CD4-positive, alpha-beta T cell treated with Interleukin-4 for 4 hours (primary cell): ENCODE measurements at places on chromosomes 13 and 19.

DNA sequence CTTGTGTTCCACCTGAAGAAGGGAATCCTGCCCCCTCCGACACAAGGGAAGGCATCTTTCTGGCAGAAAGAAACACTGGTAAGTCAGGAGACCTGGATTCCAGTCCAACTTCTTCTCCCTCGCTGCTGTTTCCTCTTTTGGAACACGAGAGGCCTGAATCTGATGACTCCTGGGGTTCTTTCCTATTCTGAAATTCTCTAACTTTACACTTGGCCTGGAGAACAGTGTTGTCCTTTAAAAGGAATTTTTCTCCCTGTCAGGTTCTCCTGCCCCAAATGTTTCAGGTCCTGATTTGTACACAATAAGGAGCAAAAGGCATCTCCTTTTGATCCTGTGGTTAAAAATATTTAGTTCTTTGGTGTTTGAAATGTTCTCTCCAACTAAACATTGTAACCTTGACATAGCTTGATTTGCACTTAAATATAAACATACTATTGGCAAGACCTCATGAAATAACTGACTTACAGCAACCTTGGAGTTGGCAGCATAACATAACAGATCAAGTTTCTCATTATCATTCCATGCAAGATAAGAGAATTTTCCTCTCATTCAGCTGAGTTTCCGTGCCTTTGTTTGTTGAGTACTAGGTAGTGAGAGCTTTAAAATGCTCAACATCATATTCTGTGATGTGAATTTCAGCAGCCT is 244.8 kb downstream of the COG6 start:
- no peak for DNase-seq

DNA sequence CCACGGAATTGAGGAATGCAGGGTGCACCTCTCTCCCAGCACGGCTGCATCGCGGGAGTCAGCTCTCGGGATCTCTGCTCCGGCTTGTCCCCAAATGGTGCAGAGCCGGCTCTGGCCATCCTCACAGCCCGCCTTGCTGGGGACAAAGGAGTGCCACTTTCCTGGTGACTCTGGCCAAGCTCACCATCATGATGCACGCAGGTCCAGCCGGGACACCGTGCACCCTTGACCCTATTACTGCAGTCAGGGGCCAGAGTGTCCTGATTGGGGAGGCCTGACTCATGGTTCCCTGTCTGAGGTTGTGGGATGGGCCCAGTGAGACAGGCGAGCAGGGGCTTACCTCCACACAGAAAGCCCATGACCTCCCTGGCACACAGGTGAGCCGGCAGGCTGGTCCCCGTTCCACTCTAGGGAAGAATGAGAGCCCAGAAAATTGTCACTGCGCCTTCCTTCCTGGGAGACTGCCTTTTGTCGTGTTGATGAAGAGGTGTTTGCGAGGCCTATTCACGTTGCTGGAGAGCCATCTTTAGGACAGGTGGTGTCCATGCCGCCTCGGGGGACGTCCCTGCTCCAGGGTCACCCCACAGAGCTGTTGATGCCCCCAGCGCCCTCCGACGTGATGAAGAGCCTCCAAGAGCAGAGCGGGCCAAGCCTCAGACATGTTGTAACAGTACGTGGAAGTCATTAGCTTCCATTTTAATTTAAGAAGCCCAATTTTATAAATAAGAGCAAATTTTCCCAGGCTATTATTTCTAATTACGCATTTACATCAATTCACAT is 18.5 kb upstream of the VSTM2B start:
- DNase-seq: no peak

DNA sequence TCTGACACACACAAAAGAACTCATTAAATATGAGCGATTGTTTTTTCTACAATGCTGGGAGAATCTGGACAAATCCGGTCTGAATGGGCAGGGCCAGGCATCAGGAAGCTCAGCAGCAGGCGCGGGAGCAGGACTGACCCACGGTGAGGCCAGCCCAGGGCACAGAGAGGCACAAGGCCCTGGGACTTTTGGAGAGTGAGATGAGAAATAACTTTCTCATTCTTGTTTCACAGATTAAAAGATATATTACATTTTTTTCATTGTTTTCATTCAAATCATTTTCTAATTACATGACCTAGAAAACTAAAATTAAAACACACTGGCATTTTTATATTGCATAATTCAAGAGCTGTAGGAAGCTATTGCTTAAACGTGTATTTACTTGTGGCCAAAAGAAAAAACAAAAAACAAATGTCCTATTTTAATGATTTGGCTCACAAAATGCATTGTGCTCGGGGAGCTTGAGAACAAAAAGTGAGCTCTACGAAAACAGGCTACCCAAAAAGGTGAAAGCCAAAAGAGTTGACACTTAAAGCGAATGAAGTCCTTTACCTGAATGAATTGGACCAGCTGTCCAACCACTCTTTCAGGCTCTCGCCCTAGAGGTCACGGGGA is 133.1 kb downstream of the TNFRSF19 start:
- no peak for DNase-seq

DNA sequence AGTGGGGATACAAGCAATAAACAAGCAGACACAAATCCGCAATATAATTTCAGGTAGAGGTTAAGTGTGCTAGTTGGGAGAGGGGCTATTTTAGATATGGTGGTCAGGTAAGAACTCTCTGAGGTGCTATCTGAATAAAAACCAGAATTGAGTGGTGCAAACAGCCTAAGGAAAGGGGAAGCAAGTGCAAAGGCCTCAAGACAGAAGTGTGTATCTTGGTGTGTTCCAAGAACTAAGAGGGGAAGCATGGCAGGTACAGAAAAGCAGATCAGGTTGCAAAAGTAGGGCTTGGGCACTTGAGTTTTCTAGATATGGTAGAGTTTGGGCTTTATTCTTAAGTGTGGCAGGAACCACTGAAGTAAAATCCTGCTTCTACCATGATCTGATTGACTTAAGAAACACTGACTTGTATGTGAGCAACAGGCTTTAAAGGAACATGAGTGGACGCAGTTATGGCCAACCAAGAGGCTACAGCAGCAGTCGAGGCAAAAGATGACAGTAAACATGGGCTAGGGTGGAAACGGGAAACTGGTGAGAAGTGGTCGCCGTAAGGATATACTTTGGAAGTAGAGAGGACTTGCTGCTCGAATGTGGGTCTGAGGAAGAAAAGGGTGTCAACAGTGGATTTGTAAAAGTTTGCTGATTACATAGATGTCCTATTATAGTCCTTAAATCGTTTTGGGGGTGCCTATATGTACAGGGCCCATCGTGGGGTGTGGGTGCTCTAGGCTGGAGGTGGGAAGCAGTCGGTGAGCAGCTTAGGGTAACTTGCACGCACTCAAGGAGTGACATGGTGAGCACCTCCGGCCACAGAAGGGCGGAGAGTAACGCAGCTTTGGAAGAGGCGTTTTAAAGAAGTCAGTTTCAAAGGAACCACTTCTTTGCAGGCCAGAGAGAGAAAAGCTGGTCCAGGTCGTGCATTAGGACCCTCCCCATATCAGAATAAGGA is 677 bp downstream of the TGDS start:
- DNase-seq: peak; percentile 20

GRCh38 chr13:80989747-80990146 is 648.8 kb upstream of the SPRY2 start:
- DNase-seq: no peak

- no peak for DNase-seq
Observed at GRCh38 chr19:18500376-18500775, 21.5 kb downstream of the ELL start.

- DNase-seq: no peak
Observed at GRCh38 chr19:38714354-38714778, 29.9 kb downstream of the CAPN12 start.

- DNase-seq: no peak
Observed at GRCh38 chr19:29562299-29563297, 36.8 kb downstream of the VSTM2B start.

DNA sequence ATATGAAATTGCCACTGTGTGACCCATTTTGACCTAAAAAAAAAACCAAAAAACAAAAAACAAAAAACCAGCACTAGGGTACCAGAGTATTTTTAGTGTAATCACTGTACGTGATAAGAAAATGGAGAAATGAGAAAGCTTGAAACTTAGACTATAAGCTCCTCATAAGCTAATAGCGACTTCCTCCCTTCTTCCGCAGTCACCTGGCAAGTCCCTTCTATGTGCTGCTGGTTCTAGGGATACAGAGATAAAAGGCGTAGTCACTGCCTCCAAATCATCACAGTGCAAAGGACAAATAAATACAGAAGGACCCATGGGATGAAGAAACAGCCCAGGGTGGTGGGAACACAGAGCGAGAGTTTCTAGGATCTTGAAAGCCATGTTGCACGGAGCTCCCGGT is 190.3 kb downstream of the TM9SF2 start:
- DNase-seq: no peak

DNA sequence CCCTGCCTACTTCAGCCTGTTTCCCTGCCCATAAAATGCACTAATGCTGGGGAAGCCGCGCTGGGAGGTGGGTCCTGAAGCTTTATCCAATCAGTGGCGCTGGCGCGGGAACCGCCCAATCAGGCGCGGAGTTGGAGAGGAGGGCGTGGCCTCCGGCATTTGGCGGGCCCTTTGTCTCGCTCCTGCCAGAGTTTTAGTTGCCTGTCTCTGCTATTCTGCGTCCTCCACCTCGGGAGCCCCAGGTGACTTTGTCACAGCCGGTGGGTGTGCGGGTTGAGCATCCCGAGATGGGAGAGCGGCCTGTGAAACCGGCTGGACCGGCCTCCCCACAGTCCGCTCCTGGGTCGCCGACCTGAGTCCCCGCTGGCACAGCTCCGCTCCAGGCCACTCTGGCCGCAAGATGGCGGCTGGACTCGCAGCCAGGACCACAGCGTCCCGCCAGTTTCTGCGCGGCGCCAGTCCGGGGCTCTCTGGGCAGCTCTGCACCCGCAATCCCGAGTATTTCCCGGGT is 30.7 kb upstream of the ZNF429 start:
- peak; percentile 64 for DNase-seq

- DNase-seq: peak; percentile 52
Observed at GRCh38 chr19:4524808-4525562, 6.7 kb upstream of the PLIN4 start.

GRCh38 chr19:17681505-17682125 is 6.5 kb downstream of the UNC13A start:
- DNase-seq: no peak
